Stimulated activated naive CD8-positive, alpha-beta T cell treated with anti-CD3 and anti-CD28 coated beads, Interleukin-15, Interleukin-2, amounts not matched to agents 100 U/mL and 50 U/mL, for 24 hours (primary cell): ENCODE measurements at places on chromosomes 11 and 22.

GRCh38 chr11:1946812-1947484 is at the start of gene MRPL23:
Gene MRPL23, plus strand, starts transcription at chr11:1947332. Its CDS starts 31 bp downstream, at chr11:1947363.
- peak; percentile 20 for DNase-seq

- DNase-seq: no peak
Measured at GRCh38 chr11:57460758-57461749, 726 bp downstream of the RTN4RL2 start.

GRCh38 chr11:29353833-29354232 is 663.0 kb downstream of the KCNA4 start:
- DNase-seq: no peak

GRCh38 chr11:73055655-73056354 is 86.3 kb downstream of the FCHSD2 start:
- DNase-seq: no peak

DNA sequence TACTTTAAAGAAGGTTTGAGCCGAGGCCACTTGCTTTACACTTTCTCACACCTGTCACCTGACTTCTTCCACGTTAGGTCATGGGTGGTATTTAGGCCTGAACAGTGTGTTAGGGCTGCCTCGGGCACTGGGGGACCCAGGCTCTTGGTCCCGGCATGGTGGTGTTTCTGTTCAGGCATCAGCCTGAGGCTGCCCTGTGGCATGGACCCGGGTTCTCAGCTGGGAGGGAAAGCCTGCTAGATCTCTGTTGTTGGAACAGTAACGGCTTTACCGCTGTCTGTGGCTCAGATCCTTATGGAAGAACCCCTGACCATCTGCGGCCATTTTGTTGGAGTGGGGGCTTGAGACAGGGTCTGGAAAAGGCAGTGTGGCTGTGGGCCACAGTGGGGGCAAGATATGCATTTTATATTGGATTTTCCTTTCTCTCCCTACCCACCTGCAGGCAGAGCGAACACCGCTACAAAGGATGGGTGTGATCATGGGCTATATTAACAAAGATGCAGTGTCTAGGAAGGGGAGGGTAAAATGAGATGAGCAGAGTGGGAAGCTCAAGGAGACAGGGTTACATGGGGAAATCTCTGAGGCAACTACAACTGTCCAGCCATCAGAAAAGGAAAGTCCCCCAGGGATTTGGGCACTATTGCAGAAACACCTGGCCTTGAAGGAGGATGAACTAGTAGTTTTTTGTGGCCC is 1.6 kb upstream of the KCNJ11 start:
- DNase-seq: no peak

GRCh38 chr22:23485490-23485889 is 94.6 kb downstream of the IGLL1 start:
- no peak for DNase-seq

DNA sequence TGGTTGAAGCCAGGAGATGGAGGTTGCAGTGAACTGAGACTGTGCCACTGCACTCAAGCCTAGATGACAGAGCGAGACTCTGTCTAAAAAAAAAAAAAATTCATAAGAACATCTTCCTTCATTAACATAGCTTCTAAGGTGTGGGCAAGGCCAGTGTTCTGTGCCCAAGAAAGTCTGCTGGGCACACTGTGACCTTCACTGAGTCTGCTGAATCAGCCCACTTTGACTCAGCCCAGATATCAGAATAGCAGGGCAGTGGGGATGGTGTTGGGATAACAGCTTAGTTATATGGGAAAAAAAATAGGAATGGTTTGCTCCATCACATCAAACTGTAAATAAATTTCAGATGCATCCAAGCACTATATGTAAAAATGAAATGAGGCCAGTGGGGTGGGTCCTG is 32.4 kb upstream of the XBP1 start:
- DNase-seq: no peak

DNA sequence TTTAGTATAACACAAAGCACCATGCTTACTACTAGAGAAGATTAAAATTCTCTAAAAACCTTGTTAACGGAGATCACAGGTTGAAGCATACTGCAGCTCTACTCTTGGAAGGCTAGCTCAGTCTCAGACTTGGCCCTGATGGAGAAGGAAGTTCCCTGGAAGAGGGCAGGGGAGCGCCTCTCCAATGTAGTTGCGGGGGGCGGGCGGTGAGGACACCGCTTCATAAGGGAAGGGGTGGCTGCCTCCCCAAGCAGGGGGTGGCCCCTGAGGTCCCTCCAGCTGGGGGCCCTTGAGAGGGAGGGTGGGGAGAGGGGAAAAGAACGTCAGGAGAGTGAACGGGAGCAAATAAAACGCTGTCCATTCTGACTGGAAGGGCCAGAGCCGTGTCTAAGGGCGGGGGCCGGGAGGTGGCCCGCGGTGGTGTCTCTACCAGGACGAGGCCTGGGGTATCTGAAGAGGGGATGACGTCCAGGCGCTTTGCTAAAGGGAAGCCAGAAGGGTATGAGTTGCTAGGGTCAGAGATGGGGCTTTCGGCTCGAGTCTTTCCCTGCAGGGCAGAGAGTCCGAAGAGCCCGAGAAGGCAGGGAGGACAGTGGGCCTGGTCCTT is 553 bp upstream of the USP47 start:
- DNase-seq: no peak

GRCh38 chr11:120401506-120401905 is 65.3 kb downstream of the ARHGEF12 start:
- no peak for DNase-seq

GRCh38 chr11:8775734-8776133 is 93.1 kb downstream of the RPL27A start:
- no peak for DNase-seq

DNA sequence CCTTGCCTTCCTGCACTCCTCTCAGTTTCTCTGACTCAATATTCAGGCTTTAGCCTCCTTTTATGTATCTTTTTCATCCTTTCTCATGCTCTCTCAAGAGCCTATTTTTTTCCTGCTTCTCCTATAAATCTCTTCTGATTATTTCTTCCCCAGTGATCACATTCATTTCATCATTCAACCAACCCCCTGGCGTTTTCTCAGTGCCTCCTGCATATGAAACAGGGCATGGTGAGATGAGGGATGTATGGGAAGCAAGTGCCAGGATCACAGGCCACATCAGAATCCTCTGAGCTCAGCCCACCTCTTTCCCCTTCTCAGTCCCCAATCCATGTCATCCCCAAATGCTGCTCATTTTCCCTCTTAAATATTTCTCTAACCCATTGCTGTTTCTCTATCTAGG is 38.7 kb upstream of the NRIP3 start:
- DNase-seq: no peak

GRCh38 chr22:19554834-19555404 is 30.7 kb upstream of the CLDN5 start:
- DNase-seq: no peak

GRCh38 chr11:32705309-32706033 is 89.0 kb downstream of the CCDC73 start:
- DNase-seq: no peak

DNA sequence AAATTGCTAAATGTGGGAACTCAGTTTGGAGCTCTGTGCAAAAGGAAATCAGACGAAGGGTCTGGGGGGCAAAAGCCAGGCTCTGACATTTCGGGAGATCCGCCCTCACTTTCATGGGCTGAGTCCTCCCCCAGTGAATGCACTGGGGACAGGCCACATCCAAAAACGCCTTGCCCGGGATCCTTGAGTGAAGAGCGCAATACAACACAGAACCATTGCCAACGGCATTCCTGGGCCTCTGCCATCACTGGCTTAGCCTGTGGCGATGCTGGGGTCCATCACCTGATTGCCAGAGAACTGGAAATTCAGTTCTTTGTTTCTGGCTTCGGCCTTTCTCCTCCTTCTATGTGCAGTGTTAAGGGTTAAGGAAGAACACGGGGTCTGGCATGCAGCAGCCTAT is 297.9 kb downstream of the SHANK2 start:
- DNase-seq: no peak

DNA sequence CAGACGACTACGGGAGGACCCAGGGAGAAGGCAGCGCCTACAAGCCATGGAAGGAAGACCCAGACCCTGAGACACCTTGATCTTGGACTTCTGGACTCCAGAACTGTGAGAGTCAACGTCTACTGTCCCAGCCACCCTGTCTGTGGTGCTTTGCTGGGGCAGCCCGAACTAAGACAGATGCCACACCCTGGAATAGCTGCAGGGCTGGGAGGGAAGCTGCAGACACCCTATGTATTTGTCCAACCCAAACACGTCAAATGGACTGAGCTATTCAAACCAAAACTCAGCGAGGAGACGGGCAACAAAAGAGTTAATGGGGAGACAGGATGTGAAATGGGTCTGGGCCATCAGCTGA is 169.3 kb downstream of the CTTN start:
- no peak for DNase-seq

DNA sequence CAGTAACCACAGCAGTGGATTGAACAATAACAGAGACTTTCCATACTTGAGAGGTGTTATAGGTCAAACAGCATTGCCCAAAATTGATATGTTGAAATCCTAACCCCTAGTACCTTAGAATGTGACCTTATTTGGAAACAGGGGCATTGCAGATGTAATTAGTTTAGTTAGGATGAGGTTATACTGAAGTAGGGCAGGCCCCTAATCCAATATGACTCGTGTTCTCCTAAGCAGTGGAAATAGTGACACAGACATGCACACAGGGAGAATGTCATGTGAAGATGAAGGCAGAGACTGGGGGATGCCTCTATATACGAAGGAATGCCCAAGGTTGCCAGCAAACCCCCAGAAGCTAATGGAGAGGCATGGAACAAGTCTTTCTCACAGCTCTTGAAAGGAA is 270.5 kb downstream of the TENM4 start:
- no peak for DNase-seq

DNA sequence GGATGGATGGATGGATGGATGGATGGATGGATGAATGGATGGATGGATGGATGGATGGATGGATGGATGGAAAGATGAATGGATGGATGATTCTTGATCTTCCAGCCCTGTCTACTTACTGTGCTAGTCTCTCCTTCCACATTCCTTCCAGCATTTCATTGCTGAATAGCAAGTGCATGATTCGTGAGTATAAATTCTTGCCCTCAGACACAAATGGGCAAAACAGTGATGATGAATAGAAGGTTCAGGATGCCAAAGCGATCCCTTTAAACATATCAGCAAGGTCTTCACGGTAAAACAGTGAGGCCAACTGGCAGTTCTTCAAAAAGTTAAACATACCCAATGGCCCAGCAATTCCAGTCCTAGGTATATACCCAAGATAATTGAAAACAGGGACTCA is 400.2 kb downstream of the MN1 start:
- no peak for DNase-seq

- no peak for DNase-seq
Measured at GRCh38 chr22:45583504-45583903, 80.8 kb downstream of the FBLN1 start.

- no peak for DNase-seq
Measured at GRCh38 chr11:27008811-27009535, 15.1 kb downstream of the FIBIN start.

DNA sequence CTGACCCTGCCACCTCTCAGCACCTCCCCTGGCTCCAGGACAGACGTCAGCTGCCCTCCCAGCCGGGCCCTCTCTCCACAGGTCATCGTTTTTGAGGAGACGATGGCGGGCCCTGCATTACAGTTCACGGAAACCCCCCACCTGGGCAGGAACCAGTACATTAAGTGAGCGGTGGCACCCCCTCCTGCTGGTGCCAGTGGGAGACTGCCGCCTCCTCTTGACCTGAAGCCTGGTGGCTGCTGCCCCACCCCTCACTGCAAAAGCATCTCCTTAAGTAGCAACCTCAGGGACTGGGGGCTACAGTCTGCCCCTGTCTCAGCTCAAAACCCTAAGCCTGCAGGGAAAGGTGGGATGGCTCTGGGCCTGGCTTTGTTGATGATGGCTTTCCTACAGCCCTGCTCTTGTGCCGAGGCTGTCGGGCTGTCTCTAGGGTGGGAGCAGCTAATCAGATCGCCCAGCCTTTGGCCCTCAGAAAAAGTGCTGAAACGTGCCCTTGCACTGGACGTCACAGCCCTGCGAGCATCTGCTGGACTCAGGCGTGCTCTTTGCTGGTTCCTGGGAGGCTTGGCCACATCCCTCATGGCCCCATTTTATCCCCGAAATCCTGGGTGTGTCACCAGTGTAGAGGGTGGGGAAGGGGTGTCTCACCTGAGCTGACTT is 37.0 kb downstream of the B3GAT1 start:
- no peak for DNase-seq

DNA sequence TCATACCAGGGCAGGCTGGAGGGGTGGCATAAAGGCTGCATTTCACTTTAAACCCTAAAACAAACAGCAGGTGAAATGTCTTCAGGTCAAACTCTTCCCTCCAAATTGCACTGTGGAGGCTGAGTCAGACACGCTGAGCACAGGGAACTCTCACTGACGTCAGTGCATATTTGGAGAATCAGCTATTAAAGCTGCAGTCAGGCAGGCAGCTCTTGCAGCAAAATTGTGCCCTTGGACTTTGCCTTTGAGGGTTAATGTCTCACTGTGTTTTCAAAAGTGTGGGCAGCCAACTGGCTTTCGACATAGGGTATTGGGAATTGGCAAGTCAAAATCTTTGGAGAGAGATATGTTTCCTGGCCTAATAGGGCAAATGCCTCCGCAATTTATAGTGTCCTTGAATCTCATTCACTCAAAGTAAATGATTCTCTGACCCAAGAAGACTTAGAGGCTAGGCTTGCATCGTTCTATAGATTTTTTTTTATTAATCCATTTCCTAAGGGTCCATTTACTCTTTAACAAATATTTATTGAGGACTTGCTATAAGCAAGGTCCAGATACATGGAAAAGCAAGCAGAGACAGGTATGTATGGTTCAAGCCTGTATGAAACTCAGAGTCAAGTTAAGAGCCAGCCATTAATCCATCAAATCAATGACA is 27.7 kb upstream of the SMCO4 start:
- no peak for DNase-seq

- DNase-seq: no peak
Measured at GRCh38 chr11:76379807-76380158, 1.1 kb downstream of the THAP12 start.

GRCh38 chr11:47946682-47947559 is 33.4 kb upstream of the PTPRJ start:
- DNase-seq: peak; percentile 59
